ENCODE measurements at places on chromosomes 6 and 20. TPM values are rescaled to one million over a fixed set of nuclear protein-coding genes. Genes with fewer than 3 reads are reported as not detected.

- no peak for DNase-seq
Observed at GRCh38 chr6:109579361-109579760, 96.3 kb upstream of the ZBTB24 start.

Gene OR12D3
- not detected for total RNA-seq

Gene OXT
- total RNA-seq = not detected

Gene DEFB132
- total RNA-seq = not detected

Gene PRR3
- 22.0 TPM for total RNA-seq

GRCh38 chr6:142329486-142330113, 27.8 kb downstream of the ADGRG6 start:
- DNase-seq = no peak

Gene BTNL2
- total RNA-seq = not detected

- no peak for DNase-seq
Observed at GRCh38 chr20:22004946-22005345, 299.5 kb downstream of the PAX1 start.

GRCh38 chr6:150269130-150269856, 99.5 kb upstream of the IYD start:
- no peak for DNase-seq

DNA sequence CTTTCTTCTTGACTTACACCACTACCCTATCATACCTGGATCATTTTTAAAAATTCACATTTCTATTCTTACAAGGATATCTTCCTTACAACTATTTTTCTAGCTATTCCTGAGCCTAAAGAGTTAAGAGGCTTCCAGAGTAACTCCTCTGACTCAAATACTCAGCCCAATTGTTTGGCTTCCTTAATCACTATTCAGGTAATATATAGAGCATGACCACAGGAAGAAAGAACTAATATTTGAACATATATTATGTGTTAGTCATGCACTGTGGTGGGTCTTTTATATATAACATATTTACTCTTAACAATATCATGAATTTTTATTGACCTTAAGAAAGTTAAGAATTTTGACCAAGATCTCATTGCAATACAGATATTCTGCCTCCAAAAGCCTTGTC, 42.0 kb upstream of the ID4 start:
- DNase-seq = no peak

- DNase-seq = no peak
Observed at GRCh38 chr6:97668716-97669115, 385.7 kb upstream of the MMS22L start.

GRCh38 chr20:24617080-24617432, 147.6 kb downstream of the SYNDIG1 start:
- no peak for DNase-seq

Gene TMEM170B
- total RNA-seq = 0.40 TPM

Gene PCK1
- not detected for total RNA-seq

Gene FLRT3
- not detected for total RNA-seq

Gene ARMH2
- not detected for total RNA-seq

Gene MLN
- not detected for total RNA-seq

GRCh38 chr6:15301179-15302006, 55.5 kb downstream of the JARID2 start:
- no peak for DNase-seq

Gene PROKR2
- total RNA-seq = not detected

DNA sequence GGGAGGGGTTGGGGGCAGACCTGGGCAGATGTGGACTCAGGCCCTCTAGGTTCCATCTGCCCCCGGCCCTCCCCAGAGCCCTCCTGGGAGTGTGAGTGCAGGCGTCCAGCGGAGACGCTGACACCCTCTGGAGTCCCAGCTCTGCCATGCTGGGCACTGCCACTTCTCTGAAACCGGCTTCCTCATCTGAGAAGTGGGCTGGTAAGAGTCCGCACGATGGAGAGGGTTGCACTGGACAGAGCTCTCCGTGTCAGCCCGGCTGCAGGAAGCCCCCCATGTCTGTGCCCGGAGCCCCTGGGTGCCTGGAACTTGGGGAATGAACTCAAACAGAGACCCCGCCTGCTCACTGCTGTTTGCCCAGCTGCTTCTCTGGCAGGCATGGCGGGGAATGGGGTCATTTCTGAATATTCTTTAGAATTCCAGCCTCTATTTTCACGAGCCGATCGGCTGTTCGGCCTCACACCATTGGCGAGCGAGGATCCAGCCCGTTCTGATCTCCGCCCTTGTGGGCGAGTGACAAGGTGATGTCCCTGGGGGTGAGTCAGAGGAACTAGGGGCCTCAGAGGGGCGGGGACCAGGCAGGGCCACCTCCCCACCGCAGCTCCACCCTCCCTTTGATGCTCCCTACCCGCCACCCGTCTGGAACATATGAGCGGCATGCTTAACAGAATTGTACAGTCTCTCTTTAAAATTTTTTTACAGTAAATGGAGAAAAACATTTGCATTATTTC, 47.8 kb upstream of the GATA5 start:
- peak; percentile 90 for DNase-seq

DNA sequence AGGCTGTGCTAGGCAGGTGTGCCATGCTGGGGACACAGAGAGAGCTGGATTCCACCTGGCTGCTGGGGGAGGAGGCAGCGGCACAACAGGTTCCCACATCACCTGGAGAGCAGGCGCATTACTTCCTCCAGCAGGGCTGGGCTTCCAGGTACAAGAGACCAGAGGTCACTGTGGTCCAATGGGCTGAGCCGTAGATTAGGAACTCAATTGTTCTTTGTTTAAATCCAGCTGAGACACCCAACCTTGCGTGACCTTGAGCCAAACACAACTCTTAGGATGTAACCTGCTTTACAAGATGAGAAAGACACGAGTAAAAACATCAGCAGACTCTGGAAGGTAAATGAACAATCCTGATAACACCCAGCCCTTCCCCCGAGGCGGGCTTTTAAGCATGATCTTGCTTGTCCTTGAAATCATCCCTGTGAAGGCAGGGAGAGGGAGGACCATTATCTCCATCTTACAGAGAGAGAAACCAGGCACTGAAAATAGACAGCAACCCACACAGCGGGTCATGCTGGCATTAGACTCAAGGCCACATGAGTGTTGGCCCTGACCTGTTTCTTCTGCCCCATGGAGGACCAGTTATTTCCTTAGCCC, 216.5 kb upstream of the RREB1 start:
- no peak for DNase-seq

GRCh38 chr6:68139130-68139529, 496.0 kb upstream of the ADGRB3 start:
- no peak for DNase-seq

GRCh38 chr6:141634269-141634668, 498.5 kb upstream of the GJE1 start:
- no peak for DNase-seq

- no peak for DNase-seq
Observed at GRCh38 chr6:134453792-134454510, 136.0 kb upstream of the SGK1 start.

GRCh38 chr20:31484001-31484400, 8.9 kb downstream of the REM1 start:
- no peak for DNase-seq

Measured in activated naive CD4-positive, alpha-beta T cell treated with anti-CD3 and anti-CD28 coated beads for 36 hours (primary cell).